ENCODE measurements at places on chromosomes 6 and 20. TPM values are rescaled to one million over a fixed set of nuclear protein-coding genes. Genes with fewer than 3 reads are reported as not detected.

- H3K4me3 ChIP-seq: no peak overlapping the region
- no peaks in the 10 kb centered on the region for H3K4me1 ChIP-seq
- peaks cover 6% of the 10 kb centered on the region for H3K27me3 ChIP-seq
- H3K36me3 ChIP-seq: no peaks in the 10 kb centered on the region
- DNase-seq: no peak
- H3K27ac ChIP-seq: no peak overlapping the region
Observed at GRCh38 chr20:24589815-24590177, 120.4 kb downstream of the SYNDIG1 start.

The NKX2-4 gene
- not detected for total RNA-seq

DNA sequence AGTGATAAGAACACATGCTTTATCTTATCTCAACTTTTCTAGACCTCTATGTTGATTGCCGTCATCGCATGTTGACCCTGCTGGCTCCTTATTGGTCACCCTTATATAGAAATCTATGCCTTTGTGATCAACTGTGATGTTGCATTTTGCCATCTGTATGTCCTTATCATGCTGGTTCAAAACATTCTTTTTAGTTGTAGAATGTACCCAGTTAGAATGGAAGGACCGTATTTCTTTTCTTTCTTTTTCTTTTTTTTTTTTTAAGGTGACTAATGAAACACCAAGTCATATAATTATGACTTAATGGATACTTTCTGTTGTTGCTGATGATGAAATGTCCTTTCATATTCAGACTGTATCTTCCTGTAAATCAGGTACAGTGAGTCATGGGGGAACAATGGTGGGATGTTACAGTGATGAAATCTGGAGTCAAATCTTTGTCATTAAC is 145.9 kb upstream of the CITED2 start:
- no peak for DNase-seq
- no peaks in the 10 kb centered on the region for H3K27me3 ChIP-seq
- peaks cover 10% of the 10 kb centered on the region for H3K4me1 ChIP-seq
- H3K4me3 ChIP-seq: no peak overlapping the region
- H3K27ac ChIP-seq: no peak overlapping the region

The LY6G5B gene
- total RNA-seq: 14.0 TPM

GRCh38 chr20:37415118-37416085 is 69.5 kb downstream of the SRC start:
- peaks cover 17% of the 10 kb centered on the region for H3K27me3 ChIP-seq
- H3K4me1 ChIP-seq: peaks cover 4% of the 10 kb centered on the region
- H3K36me3 ChIP-seq: no peaks in the 10 kb centered on the region
- H3K27ac ChIP-seq: no peak overlapping the region
- DNase-seq: no peak

- no peak overlapping the region for H3K4me3 ChIP-seq
- no peaks in the 10 kb centered on the region for H3K27me3 ChIP-seq
- no peaks in the 10 kb centered on the region for H3K4me1 ChIP-seq
- no peaks in the 10 kb centered on the region for H3K36me3 ChIP-seq
- no peak for DNase-seq
Observed at GRCh38 chr20:56285496-56285895, 37.0 kb downstream of the MC3R start.

GRCh38 chr6:5116243-5116991 is 31.3 kb downstream of the PPP1R3G start:
- DNase-seq: no peak
- H3K27me3 ChIP-seq: no peaks in the 10 kb centered on the region
- no peaks in the 10 kb centered on the region for H3K36me3 ChIP-seq
- H3K4me3 ChIP-seq: no peak overlapping the region

- no peaks in the 10 kb centered on the region for H3K4me1 ChIP-seq
- H3K27me3 ChIP-seq: no peaks in the 10 kb centered on the region
- H3K36me3 ChIP-seq: no peaks in the 10 kb centered on the region
Observed at GRCh38 chr20:14559612-14560011, 222.2 kb upstream of the FLRT3 start.

GRCh38 chr20:62914436-62914835 is 11.9 kb downstream of the DIDO1 start:
- no peak overlapping the region for H3K4me3 ChIP-seq
- peaks cover 27% of the 10 kb centered on the region for H3K36me3 ChIP-seq
- H3K27ac ChIP-seq: peak overlapping the region; percentile 18

The PRRT1 gene
- 2.1 TPM for total RNA-seq

DNA sequence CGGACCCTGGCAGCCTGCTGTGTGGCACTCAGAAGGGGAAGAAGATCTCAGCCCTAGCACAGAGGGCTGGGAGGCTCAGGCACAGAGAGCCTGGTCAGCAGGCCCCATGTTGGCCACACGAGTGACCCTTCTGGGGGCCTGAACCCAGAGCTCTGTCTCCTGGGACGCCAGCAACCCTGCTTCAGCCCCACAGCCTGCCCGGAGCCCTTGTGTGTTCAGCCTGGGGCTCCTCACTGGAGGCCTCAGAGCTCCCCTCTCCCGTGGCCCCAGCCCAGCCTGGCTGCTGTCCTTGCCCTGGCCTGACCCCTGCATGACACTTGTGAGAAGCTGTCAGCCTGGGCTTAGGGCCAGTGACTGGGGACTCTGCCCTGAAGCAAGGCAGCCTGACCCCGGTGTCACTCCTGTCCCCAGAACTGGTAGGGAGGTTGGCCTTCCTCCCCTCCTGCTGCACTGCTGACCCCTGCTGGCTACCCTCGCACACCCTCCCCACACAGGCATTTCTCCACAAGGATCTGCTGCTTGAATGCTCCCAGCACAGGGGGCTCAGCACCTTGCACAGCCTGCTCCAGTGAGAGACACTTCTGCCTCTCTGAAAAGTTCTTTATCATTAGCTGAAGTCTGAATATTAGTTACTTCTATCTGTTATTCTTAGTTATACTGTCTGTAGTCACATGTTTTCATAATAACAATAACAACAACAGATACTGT is 15.4 kb upstream of the IP6K3 start:
- H3K27ac ChIP-seq: no peak overlapping the region
- peaks cover 1% of the 10 kb centered on the region for H3K36me3 ChIP-seq
- peaks cover 46% of the 10 kb centered on the region for H3K4me1 ChIP-seq
- H3K27me3 ChIP-seq: no peaks in the 10 kb centered on the region

The CST5 gene
- total RNA-seq: not detected

DNA sequence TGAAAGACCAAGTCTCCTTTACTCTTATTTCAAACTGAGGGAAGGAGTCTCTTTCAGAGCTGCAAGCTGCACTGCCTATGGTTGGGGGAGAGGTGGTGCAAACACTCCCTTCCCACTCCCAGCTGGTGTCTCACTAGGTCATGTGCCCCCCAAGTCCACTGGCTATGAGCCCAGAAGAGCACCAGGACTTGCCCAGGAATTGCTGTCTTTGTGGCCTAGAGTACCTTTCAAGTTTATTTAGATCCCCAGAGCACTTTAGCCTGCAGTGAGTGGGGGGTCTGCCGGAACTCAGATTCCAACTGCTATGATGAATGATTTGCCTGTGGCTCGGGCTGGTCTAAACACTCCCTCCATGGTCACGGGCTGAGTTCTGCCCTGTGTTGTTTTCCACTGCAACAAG is 192.6 kb upstream of the CITED2 start:
- H3K27me3 ChIP-seq: no peaks in the 10 kb centered on the region
- H3K27ac ChIP-seq: peak overlapping the region; percentile 89
- no peak overlapping the region for H3K4me3 ChIP-seq
- H3K36me3 ChIP-seq: peaks cover 3% of the 10 kb centered on the region
- DNase-seq: no peak

GRCh38 chr20:24704899-24705298 is 235.5 kb downstream of the SYNDIG1 start:
- H3K4me1 ChIP-seq: no peaks in the 10 kb centered on the region
- no peaks in the 10 kb centered on the region for H3K36me3 ChIP-seq
- H3K27ac ChIP-seq: no peak overlapping the region
- no peak overlapping the region for H3K4me3 ChIP-seq

- no peaks in the 10 kb centered on the region for H3K27me3 ChIP-seq
Observed at GRCh38 chr6:160054271-160054670, 67.3 kb upstream of the SLC22A1 start.

DNA sequence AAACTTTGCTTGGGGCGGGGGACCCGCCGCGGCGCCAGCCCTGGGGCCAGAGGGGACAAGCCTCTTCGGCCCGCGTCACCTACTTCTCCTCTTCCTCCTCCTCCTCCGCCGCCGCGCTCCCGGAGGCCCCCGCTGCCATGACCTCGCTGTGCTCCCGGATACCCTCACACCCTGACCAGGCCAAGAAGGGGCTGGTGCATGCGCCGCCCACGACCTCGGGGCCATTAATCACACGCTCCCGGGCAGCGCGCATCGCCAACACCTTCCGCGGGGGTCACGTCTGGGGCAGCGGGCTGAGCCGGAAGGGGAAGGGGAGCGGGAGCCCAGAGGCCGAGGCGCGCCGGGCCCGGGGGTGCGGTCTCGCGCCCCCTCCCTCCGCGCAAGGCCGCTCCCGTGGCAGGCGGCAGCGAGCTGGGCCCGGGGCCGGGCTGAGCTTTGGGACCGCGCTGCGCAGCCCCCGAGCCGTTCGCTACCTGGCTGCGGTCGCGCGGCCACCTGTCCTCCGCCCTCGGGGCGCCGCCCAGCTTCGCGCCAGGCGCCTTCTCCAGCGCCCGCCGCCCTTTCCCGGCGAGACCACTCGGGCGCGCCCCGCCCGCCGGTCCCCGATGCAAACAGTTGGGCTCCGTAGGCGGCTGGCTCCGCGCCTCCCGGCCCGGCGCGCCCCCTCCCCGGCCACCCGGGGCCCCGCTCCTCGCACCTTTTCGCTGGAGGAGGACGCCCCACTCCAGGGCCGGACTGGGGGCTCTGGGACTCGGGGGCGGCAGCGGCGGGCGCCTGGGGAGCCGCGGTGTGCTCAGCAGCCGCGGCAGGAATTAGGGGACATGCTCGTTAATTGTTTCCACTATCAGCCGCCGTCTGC is 575 bp upstream of the CNR1 start:
- H3K4me3 ChIP-seq: peak overlapping the region; percentile 70
- peaks cover 4% of the 10 kb centered on the region for H3K36me3 ChIP-seq
- H3K27ac ChIP-seq: no peak overlapping the region
- peaks cover 67% of the 10 kb centered on the region for H3K27me3 ChIP-seq
- peaks cover 9% of the 10 kb centered on the region for H3K4me1 ChIP-seq

The ZBTB12 gene
- total RNA-seq: 8.3 TPM

The ID4 gene
- 46.8 TPM for total RNA-seq

GRCh38 chr6:159390381-159390780 is 221.2 kb downstream of the FNDC1 start:
- H3K4me1 ChIP-seq: no peaks in the 10 kb centered on the region
- H3K27ac ChIP-seq: no peak overlapping the region
- no peaks in the 10 kb centered on the region for H3K36me3 ChIP-seq
- H3K27me3 ChIP-seq: no peaks in the 10 kb centered on the region
- H3K4me3 ChIP-seq: no peak overlapping the region
- no peak for DNase-seq

GRCh38 chr6:5084781-5085647 is at the start of gene PPP1R3G:
Gene PPP1R3G (plus strand): TSS chr6:5085341. CDS start chr6:5085486, 145 bp downstream.
- H3K27ac ChIP-seq: no peak within 1 kb of the TSS
- H3K27me3 ChIP-seq: peaks cover 4% of the 10 kb centered on the region
- peak; percentile 83 for DNase-seq
- no peaks in the 10 kb centered on the region for H3K36me3 ChIP-seq
- peaks cover 11% of the 10 kb centered on the region for H3K4me1 ChIP-seq

The NT5DC1 gene
- total RNA-seq: 16.0 TPM

The GFOD1 gene
- total RNA-seq: 0.65 TPM

- H3K4me1 ChIP-seq: no peaks in the 10 kb centered on the region
- peaks cover 44% of the 10 kb centered on the region for H3K27me3 ChIP-seq
- no peaks in the 10 kb centered on the region for H3K36me3 ChIP-seq
- H3K4me3 ChIP-seq: no peak overlapping the region
- H3K27ac ChIP-seq: no peak overlapping the region
Observed at GRCh38 chr6:27777614-27778355, 134.4 kb downstream of the OR2B2 start.

DNA sequence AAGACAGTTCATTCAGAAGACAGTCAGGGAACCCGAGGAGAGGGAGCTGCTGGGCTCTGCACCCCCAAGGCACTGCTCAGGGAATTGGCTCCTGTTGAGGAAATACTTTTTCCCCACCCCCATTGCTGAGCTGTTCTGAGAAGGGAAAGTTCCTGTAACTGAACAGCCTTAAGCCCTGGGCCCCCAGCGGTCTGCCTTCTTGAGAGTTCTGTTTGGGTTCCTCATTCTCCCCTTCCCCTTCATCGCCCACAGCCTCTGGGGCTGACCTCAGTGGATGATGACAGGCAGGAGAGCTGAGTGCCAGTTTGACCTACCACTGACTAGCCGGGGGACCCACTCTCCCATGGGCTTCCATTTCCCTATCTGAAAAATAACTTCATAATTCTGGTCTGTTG is 10.7 kb downstream of the HCK start:
- peaks cover 7% of the 10 kb centered on the region for H3K4me1 ChIP-seq
- H3K27me3 ChIP-seq: peaks cover 46% of the 10 kb centered on the region
- H3K27ac ChIP-seq: no peak overlapping the region
- no peaks in the 10 kb centered on the region for H3K36me3 ChIP-seq
- DNase-seq: no peak

DNA sequence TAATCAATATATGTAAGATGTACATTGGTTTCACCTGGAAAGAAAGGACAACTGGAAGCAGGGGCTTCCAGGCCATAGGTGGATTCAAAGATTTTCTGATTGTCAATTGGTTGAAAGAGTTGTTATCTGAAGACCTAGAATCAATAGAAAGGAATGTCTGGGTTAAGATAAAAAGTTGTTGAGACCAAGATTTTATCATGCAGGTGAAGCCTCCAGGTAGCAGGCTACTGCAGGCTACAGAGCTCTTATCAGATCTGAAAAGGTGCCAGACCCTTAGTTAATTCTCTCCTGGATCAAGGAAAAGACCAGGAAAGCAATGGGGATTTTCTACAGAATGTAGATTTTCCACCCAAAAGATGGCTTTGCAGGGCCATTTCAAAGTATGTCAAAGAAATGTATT is 487.2 kb downstream of the BTBD3 start:
- no peak overlapping the region for H3K27ac ChIP-seq
- no peaks in the 10 kb centered on the region for H3K27me3 ChIP-seq
- no peaks in the 10 kb centered on the region for H3K4me1 ChIP-seq
- DNase-seq: no peak

DNA sequence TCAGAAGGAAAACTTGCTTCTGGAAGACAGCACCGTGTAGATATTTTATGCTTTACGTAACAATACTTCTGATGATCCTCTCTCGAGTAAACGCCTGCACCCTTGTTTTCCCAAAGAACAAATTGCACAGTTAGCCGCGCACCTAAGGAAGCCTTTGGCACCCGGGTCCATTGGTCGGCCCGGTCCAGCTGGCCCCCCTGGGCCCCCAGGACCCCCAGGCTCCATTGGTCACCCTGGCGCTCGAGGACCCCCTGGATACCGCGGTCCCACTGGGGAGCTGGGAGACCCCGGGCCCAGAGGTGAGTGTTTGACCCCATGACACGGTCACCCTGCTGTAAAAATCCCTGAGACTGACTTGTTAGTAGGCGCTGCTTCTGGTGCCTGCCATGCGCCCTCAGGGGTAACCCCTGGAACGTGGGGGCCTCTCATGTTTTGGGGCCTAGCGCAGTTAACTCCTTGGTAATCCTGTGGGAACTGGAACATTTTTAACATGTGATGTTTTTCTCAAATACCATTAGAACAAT is 20.2 kb downstream of the COL9A3 start:
- H3K27ac ChIP-seq: no peak overlapping the region
- peaks cover 2% of the 10 kb centered on the region for H3K27me3 ChIP-seq
- H3K4me1 ChIP-seq: peaks cover 11% of the 10 kb centered on the region
- peaks cover 2% of the 10 kb centered on the region for H3K36me3 ChIP-seq
- DNase-seq: no peak
- H3K4me3 ChIP-seq: no peak overlapping the region

Measured in osteocyte (in vitro differentiated cells).